LHCN-M2 (cell line): ENCODE measurements at places on chromosomes 2 and 18. TPM values are rescaled to one million over a fixed set of nuclear protein-coding genes. Genes with fewer than 3 reads are reported as not detected.
A peak's percentile ranks its signal among the peaks of the same experiment; 100 is the strongest.

Gene LTBP1
- total RNA-seq = 79.2 and 89.4 TPM in 2 replicates

Gene FOXD4L1
- 0.06 TPM in 1 of 2 replicates, not detected in the other for total RNA-seq

Gene GAREM2
- 1.2 and 1.3 TPM in 2 replicates for total RNA-seq

Gene IER3IP1
- total RNA-seq = 29.2 and 29.6 TPM in 2 replicates

Gene DNAH6
- not detected in 2 replicates for total RNA-seq

Gene CFAP65
- total RNA-seq = under 0.01 TPM in 1 of 2 replicates, not detected in the other

Gene LOXHD1
- total RNA-seq = not detected in 2 replicates

GRCh38 chr2:53490659-53491058 lies 276.9 kb upstream of the CHAC2 start:
- DNase-seq = peak; percentile 75

DNA sequence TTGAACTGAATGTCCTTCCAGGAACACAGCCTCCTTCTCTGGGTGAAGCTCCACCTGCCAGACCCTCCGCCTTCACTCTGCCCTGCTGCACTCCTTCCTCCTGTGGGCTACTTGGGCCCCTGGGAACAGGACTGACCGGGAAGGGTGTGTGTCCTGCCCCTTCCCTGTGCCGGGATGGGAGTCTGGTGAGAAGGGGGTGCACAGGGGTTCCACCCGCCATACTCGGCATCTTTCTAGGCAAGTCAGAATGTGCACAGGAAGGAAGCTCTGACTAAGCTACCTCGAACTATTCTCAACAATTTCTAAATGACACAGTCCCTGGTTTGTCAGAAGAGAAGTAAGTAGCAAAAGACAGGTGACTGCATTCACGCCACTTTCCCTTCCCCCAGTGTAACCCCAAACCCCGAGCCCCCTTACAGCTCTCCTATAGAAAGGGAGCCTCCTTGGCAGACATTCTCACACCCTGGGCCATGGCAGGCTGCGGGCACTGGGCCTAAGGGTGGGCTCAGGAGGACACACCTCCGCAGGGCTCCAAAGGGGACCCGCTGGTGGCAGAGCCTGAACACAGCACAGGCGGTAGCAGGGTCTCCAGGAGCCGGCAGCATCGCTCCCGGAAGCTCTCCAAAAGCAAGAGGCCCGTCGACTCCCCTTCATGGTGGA lies 184.1 kb downstream of the HDAC4 start:
- DNase-seq = no peak

- DNase-seq = peak; percentile 3
Observed at GRCh38 chr2:175880-176820, 87.7 kb downstream of the SH3YL1 start.

GRCh38 chr2:3703236-3703756 lies at the start of gene DCDC2C:
Gene DCDC2C (plus strand): TSS chr2:3703575. CDS start chr2:3703752, 177 bp downstream.
- no peak for DNase-seq

DNA sequence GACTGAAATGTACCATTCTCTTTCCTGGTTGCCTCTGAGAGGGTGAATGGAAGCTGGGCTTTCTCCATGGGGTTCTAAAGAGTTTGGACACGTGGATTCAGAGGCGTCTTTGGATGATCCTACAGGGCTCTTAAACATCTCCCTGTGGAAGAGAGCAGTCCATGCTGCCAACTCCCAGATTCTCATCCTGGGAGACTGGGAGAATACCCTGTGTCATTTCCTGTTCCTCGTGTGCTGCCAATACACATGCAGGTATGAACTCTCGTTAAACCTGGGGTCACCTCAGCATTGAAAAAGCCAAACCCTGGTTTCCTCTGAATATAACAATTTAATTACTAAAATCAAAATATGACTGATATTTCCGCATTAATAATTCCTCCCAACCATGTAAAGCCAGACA lies 73.3 kb upstream of the NT5C1B start:
- DNase-seq = no peak

- peak; percentile 51 for DNase-seq
Observed at GRCh38 chr18:49625021-49625691, 63.3 kb downstream of the LIPG start.

- no peak for DNase-seq
Observed at GRCh38 chr2:241540401-241540770, 18.2 kb upstream of the BOK start.

GRCh38 chr2:215071676-215072075 lies 66.8 kb downstream of the ABCA12 start:
- no peak for DNase-seq

GRCh38 chr2:235494716-235495372 lies 1.0 kb downstream of the AGAP1 start:
- DNase-seq = no peak

GRCh38 chr2:39719317-39719716 lies 53.6 kb downstream of the TMEM178A start:
- no peak for DNase-seq
